ENCODE measurements at places on chromosomes 7 and 10.

DNA sequence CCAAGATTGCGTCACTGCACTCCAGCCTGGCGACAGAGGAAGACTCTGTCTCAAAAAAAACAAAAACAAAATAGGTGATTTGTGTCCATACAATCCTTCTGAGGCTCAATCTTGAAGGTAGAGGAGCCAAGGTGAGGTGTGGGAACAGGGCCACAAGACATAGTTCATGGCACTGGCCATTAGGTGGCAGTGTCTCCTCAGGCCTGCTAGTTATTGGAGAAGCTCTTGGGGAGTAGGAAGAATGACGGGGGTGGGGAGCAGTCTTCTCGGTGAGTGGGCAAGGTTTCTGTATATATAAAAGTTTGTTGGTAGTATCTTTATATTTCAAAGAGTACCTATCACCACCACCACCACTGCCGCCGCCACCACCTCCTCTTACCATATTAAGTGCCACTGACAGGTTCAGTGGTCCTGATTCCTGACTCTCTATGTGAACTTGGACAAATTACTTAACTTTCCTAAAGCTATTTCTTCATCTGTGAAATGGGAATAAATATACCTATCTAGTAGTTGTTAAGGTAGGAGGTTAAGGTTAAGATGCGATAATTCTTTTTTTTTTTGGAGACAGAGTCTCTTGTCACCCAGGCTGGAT, 24.0 kb downstream of the CCSER2 start:
- DNase-seq: peak; percentile 64

- DNase-seq: no peak
These were observed 172.6 kb upstream of the KLF14 start for GRCh38 chr7:130906575-130906974.

DNA sequence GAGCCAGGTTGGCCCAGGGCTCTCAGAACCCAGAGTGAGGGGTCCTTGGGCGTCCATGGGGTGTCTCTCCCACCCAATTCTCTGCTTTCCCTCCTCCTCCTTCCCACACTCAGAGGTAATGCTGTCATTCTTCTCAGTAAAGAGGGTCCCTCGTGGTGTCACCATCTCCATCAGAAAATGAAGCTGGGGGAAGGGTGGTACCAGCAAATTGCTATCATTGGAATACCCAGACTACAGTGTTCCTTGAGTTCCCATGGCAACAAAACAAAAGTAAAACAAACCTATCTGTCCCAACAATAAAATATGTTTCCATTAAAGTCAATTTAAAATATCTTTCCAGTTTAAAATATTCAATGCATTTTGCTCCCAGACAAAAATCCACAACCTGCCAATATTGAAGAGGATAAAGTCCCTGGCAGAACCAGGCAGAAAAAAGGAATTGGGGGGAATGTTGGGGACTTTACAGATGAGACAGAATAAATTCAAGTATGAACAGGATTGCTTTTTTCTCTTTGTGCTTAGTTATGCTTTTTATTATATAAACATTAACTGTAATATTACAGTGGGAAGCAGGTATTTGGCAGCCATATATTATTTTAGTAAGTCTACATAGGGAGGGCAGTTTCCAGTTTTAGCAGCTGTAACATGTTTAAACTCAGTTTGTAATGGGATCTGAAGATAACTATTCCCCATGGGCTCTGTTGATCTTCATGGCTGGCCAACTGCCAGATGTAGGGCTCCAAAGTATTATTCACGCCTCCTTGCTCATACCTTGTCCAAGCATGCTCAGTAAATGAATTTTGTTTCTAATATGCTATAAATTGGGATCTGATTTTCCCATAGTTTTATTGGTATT, 182.1 kb downstream of the ARID5B start:
- peak; percentile 46 for DNase-seq

DNA sequence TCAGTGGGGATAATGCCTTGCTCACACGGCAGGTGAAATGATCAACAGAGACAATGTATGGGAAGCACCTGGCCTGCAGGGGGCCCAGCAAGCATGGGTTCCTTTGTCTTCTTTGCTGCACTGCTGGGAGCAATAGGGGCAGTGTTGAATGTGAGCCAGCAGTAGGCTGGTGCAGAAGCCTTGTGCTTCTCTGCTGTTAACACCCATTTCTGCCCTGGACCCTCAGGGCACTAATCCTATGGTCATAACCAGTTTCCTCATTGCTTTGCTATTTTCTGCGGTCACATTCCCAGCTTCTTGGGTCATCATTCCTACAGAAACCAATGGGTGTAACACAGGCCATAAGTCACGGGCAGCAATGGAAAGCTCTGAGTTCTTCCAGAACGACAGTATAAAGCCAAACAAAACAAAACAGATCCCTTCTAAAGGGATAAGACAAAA, 10.9 kb upstream of the LGI1 start:
- DNase-seq: peak; percentile 94
